ENCODE measurements at places on chromosomes 1 and 21. TPM values are rescaled to one million over a fixed set of nuclear protein-coding genes. Genes with fewer than 3 reads are reported as not detected.

DNA sequence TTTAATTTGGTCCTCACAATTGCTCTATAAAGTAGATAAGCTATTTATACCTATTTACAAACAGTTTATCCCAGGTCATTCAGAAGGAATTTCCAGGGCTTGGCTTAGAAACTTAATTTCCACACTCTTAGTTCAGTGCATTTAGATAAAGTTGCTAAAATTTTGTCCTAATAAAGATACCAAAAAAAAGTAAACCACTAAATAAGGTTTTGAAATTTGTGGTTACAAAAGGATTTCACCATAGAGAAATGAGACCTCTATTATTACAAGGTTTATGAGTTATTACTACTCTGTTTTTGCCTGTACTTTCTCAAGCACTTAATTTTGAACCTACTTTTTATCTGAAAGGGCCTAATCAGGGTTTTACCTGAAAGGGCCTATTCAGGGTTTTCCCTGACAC is 22.4 kb downstream of the PTPN22 start:
- no peak for DNase-seq

GRCh38 chr1:86471291-86471690 is 2.6 kb downstream of the CLCA1 start:
- no peak for DNase-seq

DNA sequence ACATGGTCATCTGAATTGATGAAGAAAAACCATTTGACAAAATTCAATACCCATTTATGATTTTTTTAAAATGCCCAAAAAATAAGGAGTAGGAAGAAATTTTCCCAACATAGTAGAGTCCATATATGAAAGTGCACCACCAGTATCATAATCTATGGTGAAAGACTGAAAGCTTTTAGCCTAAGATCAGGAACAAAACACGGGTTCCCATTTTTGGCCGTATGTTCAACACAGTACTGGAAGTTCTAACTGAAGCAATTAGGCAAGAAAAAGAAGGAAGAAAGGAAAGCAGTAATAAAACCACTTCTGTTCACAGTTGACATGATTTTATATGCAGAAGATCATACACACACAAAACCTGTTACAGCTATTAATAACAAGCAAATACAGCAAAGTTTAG is 227.8 kb upstream of the RAB4A start:
- no peak for DNase-seq

DNA sequence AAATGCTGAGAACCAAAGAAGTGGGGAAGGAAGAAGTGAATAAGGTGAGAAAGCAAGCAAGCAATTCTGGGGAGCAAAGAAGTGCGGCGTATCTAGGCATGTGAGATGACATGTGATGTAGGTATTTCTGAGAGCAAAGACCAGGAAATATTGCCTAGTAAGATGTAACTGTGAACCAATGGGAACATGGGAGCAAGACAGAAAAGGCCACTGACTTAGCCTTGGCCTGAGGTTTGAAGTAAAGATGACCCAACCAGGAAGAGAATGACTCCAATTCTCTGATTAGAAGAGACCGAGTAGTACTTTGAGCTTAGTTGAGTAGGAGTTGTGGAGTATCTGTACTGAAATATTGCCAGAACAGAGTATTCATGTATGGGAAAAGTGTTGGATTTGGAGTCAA is 31.1 kb downstream of the SLAMF6 start:
- no peak for DNase-seq

DNA sequence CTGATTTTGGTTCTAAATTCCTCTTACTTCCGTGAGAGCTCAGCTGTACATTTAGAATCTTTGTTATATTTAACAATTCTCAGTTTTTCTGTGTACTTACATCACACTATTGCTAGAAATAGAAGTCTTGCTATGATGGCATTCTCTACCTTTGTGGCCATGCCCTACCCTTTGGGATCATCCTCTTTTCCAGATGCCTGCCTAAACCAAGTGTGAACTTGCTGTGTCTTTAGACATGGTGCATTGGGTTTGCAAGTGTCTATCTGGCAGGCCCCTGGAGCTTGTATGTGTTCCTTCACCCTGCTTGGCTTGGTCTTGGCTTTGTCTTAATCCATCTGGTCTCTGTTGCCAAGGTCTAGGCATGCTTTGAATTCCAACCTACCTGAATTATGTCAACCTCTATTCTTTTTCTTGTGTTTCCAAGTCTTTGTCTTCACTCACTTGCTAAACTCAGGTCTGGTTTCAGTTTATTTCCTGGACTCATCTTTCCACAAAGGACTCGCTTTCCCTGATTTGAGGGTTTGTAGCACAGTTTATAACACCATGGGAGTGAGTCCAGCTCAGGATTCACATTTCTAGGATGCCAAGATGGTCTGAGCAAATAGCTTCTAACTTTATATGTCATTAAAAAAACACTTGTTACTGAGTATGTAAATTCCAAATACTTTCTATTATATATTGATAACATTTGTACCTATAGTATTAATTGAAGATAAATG is 20.6 kb upstream of the APOBEC4 start:
- no peak for DNase-seq

GRCh38 chr21:38444691-38445090 is 53.6 kb downstream of the ERG start:
- DNase-seq = no peak

DNA sequence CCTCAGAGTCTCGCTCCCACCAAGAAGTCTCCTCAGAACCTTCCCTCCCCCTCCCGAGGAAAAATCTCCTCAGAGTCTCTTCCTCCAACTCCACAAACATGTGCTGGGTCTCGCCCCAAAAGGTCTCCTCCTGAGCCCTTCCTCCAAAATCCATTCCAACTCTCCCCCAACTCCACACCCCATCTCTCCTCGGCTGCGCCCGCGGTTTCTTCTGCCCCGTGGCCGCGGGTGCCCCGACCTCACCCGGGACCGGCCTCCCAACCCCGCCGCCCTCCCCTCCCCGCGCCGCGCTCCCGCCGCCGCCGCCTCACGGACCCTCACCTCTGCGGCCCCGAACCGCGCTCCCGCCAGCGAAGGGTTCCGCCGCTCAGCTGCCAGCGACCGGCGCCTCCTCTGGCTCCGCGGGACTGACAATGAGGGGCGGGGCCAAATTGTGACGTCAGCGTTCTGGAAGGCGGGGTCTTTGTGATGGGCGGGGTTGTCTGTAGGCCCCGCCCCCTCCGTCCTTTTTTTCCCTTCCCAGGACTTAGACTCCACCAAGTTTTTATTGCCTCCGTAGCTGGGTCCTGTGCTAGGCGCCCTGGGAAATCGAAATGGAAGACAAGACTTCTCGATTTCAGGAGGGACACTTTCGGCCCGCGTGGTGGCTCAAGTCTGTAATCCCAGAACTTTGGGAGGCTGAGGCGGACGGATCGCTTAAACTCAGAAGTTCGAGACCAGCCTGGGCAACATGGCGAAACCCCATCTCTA is at the start of gene LUZP1:
LUZP1 (minus strand) TSS at position 412 of the 750 bp plus-strand sequence.
- DNase-seq = peak; percentile 98

GRCh38 chr1:236209185-236209584 is 66.8 kb downstream of the GPR137B start:
- no peak for DNase-seq

C1orf167 gene
- 2.3 TPM for total RNA-seq

ZNF648 gene
- total RNA-seq = not detected

All from posterior vena cava (tissue), 2 donors.